ENCODE measurements at places on chromosomes 1 and 21.
A peak's percentile ranks its signal among the peaks of the same experiment; 100 is the strongest.

GRCh38 chr1:15065736-15066135 is 87.8 kb upstream of the TMEM51 start:
- DNase-seq, result no peak

DNA sequence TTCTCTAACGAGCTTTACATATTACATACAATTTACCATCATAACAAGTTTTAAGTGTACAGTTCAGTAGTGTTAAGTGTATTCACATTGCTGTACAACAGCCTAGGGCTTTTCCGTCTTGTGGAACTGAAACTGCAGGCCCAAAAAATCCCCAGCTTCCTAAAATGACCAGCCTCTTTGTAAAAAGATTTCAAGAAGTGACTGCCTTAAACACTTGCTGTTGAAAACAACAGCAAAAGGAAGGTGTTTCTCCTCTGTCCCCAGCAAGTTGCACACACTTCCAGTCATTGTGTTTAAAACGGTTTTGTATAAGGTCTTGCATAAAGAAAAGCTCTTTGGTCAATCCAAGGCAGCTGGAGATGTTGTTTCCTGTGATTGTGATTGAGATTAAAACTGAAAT is 16.0 kb upstream of the GBP1 start:
- DNase-seq, result no peak

- no peak for DNase-seq
Measured at GRCh38 chr1:228891272-228892034, 156.2 kb downstream of the RHOU start.

- peak; percentile 86 for DNase-seq
Measured at GRCh38 chr1:43227143-43227764, 42.5 kb upstream of the TMEM125 start.

DNA sequence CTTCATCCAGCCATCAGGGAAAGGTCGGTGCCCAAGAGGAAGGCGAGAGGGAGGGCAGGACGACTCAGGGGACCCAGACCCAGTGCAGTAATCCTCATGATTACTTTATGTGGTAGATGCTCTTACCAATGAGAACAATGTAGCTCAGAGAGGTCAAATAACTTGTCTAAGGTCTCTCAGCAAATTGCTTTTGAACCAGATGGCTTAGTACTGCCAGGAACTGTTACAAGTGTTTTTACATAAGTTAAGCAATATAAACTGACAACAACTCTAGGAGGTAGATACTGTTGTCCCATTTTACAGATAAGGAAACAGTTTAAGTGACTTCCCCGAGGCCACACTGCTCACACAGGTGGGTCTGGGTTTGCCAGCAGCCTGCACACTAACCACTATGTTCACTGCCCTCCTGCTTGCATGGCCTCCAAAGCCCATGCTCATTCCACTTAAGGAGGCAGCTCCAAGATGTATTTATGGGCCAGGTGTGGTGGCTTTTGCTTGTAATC is 111.7 kb downstream of the LACTBL1 start:
- DNase-seq, result no peak

DNA sequence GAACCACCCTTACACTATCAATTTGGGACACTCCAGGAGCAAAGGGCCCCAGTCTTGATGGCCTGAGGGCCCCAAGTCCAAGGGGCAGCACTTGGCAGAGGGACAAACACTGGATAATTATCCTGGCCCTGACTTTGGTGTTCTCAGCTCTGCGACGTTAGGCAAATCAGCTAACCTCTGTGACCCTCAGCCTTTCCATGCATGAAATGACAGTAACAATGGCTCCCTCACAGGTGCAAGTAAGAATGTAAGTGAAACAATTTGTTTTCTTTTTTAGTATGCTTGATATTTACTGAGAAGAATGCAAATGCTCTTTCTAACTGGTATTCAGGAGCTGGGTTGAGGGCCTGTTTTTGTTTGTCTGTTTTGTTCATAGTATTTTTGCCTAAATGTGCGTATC is 61.6 kb upstream of the PRDX6 start:
- DNase-seq, result no peak

DNA sequence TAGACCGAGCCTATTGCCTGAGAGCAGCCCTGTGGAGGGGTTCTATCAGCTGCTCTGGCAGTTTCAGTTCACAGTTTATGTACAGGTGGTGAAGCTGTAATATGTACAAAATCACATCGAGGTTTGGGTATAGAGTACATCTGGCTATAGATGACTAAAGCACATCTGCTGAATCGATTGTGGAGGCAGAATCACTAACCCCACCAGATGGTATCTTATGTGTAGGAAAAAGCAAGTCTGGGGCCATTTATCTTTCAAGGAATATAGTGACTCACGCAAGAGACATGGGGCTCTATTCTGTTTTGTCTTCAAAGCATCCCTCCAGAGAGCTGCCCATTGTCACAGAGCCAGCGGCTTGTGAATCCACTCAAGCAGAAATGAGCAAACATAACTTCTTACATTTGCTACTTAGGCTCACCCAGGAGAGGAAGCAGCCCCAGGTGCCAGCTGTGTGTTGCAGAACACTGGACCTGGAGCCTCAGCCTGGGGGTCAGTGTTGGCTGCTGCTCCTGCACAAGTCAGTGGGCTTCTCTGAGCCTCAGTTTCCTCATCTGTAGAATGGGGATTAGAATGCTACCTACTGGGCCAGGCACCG is 21.3 kb downstream of the MIIP start:
- no peak for DNase-seq

DNA sequence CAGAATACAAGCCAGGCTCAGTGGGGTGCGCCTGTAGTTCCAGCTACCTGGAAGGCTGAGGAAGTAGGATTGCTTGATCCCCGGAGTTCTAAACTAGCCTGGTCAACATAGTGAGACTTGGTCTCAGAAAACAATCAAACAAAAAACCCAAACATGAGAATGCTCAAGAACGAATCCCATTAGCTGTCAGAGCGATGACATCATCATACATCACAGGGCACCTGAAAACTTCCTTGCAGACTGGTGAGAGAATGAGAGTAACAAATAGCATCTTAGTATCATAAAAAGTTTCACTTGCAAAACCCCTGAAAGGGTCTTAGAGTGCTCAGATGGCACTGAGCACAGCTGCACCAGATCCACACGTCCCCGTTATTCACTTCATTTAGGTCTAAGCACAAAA is 21.1 kb upstream of the CDCA8 start:
- DNase-seq, result no peak

Data from stimulated activated CD4-positive, alpha-beta T cell treated with anti-CD3 and anti-CD28 coated beads, Interleukin-12 subunit alpha, Interleukin-12 subunit beta, amount 100 ng/mL, for 24 hours (primary cell).